ENCODE measurements at places on chromosomes 12 and 14.

GRCh38 chr12:69068448-69068847 lies 135.5 kb upstream of the CPM start:
- DNase-seq: no peak

GRCh38 chr12:11630046-11630706 lies 19.3 kb upstream of the ETV6 start:
- DNase-seq: peak; percentile 57

DNA sequence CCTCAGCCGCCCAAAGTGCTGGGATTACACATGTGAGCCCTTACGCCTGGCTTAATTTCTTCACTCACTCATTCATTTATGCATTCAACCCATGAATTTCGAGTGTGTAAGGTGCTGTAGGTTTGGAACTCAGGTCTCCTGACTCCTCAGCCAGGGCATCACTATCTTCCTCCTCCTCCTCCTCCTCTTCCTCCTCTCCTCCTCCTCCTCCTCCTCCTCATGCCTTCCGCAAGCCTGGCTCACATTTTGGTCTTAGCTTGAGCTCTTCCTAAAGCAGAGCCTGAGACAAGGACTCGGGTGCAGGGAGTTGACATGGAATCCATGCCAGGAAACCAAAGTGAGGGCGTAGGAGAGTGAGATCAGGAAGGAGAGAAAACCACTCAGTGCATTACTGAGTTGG lies 20.8 kb upstream of the CHGA start:
- no peak for DNase-seq

- no peak for DNase-seq
These were observed 73.6 kb upstream of the REP15 start for GRCh38 chr12:27622436-27623195.

GRCh38 chr14:23933108-23933741 lies 20.3 kb upstream of the DHRS4 start:
- no peak for DNase-seq

DNA sequence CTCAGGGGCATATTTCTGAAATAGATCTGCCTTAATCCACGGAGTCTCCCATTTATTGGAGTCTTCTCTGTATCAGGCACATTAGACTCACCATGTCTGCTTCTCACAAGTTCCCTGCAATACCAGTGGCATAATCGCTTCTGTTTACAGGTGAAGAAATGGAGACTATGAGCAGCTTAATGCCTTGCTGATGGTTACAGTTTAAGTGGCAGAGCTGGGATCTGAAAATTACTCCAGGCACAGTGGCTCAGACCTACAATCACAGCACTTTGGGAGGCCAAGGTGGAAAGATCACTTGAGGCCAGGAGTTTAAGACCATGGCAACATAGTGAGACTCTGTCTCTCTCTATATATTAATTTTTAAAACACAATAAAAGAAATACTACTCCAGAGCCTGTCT lies 7.3 kb upstream of the RIC8B start:
- no peak for DNase-seq
